ENCODE measurements at places on chromosomes 3 and 15.
A peak's percentile ranks its signal among the peaks of the same experiment; 100 is the strongest.

DNA sequence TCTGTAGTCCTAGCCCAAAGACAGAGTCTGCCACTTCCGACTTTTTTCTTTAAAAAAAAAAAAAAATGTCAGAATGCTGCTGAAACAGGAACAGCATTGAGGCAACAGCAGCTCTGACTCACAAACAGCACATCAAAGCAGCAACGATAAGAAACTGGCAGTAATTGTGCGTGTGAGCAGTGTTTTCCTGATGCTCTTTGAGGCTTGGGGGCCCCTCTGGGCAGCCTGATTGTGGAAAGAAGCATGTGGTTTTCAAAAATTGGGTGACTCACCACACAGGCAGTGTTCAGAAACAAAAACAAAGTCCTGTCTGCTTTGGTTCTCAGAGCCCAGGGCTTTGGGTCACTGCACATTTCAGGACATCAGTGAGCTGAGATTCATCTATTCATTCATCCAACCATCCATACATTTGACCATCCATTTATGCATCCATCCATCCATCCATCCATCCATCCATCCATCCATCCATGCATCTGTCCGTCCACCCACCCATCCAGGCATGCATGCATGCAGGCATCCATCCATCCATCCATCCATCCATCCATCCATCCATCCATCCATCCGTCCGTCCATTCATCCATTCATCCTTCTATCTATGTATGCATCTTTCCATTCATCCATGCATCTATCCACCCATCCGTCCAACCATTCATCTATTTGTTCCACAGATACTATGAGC, 308.4 kb downstream of the RPLP1 start:
- peak; percentile 66 for DNase-seq

- DNase-seq = peak; percentile 25
Measured at GRCh38 chr3:14633819-14634424, 17.6 kb upstream of the CCDC174 start.

DNA sequence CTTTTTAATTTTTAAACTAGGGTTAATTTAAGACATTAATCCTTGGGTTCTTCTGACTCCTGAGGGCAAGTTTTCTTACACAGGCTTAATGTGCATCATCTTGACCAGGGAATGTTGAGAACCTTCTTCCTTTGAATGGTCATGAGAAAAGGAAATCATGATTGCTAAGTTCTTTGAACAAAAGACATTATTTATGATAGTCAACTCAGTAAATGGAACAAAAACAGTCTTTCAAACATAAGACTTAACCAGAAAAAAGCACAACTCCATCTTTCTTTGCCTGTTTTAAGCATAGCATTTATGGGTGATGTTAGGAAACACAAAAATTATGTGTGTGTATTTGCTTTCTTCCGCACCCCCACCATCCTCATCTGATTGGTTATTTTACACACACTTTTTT, 5.4 kb downstream of the TLNRD1 start:
- DNase-seq = no peak

DNA sequence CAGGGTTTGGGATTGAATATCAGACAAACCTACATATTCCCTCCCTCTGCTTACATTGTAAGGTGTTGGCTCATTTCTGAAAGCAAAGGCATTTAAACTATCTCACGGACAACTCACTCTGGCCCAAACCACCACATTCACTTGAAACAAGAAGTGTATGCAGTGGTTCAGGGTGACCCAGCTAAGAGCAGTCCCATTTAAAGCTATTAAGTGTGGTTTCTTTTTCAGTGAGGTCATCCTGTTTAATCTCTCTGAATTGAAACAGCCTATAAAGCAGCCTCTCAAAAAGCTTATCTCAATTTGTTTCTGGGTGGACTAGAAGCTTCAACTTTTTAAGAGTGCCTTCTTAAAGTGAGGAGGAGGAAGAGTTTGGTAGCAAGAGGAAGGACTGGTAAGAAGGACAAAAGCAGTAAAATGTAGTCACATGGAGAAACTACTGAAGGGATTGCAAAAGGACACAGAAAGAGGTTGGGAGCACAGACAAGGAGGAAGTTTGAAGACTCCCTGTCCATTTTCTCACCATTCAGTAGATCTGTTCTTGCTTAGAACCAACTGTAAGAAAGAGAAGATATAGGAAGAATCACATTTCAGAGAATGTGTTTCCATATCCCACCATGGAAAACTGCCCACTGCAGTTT, 151.6 kb downstream of the TMCO5A start:
- DNase-seq = no peak

- no peak for DNase-seq
Measured at GRCh38 chr3:123818921-123819429, 65.2 kb downstream of the MYLK start.

DNA sequence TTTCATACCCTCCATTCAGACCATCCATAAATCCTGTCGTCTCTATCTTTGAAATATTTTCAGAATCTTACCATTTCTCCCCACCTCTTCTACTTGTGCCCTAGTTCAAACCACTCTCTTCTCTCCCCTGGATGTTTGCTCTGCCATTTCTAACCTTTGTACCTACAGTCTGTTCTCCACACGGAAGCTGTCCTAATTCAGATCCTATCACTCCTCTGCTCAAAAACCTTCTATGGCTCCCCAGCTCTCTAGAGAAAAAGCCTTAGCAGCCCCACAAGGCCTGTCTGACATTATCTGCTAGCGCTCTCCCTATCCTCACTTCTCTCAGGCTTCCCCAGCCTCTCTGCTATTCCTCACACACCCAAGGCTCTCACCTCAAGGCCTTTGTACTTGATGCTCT, 4.5 kb upstream of the SEMA5B start:
- DNase-seq = no peak

DNA sequence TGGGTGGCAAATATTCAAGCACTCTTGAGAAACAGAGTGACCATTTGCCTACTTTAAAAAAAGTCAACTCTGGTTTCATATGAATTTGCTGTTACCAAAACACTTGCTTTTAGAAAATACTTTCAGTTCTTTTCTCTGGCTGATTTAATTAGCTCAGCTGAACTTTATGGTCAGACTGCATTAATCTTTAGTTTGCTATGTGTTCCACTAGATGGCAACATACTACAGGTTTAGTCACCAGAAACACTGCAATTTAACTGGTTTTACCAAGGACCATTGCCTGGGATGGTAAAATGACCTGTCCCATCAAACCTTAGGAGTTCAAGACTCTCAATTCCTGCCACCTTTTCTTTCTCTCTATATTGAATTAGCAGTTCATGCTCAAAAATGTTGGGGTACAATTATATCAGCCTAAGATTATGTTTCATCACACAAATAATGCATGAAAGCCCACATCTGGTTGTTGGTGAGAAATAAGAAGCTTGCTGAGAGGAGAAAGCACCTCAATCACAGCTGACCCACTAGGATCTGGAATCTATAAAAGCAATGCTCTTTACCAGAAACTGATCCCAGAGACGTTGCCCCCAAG, 14.2 kb downstream of the EIF4E3 start:
- DNase-seq = no peak

GRCh38 chr3:187044867-187045552, 94.3 kb downstream of the RPL39L start:
- no peak for DNase-seq

DNA sequence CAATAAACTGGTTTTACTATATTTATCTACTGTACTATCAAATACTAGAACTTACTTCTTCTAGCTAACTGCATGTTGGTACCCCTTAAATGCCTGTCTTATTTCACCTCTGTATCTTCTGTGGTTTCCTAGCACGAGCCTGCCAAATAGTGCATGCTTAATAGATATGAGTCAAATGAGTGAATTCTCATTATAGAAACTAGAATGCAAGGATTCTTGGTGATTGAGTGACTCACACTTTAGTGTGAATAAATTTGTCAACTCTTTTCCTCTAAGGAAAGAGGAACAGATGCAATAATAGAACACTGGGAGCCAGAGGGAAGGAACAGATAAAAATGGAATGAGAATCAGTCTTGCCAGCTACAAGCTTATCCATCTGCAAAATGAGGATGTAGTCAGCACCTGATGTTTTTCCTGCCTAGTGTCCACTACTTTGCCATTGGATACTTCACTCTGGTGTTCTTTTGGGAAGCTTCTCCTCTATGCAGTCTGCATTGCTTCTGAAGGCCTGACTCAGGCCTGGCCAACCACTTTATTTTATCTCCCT, 189.1 kb upstream of the CADPS start:
- no peak for DNase-seq

- DNase-seq = no peak
Measured at GRCh38 chr3:100966807-100967206, 26.4 kb downstream of the ABI3BP start.

GRCh38 chr3:177516158-177517011, 319.1 kb upstream of the TBL1XR1 start:
- DNase-seq = no peak

DNA sequence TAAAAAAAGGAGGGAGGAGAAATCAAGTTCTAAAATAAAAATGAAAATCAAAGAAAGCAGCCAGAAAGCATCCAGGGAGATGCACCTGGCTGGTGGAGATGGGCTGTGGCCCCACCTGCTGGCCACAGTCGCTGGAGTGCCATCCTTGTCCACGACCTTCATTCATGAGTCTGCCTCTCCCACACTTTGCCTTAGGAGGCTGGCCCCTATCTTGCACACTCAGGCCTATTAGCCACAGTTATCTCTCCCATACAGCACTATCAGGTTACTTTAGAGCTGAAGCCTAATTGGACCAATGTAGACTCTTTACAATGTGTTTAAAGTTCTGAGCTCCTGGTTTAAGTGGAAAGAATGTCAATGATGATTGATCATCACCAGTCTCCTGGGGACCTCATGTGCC, 392.0 kb upstream of the RORA start:
- DNase-seq = no peak

- DNase-seq = no peak
Measured at GRCh38 chr15:49809894-49810609, 189.2 kb downstream of the DTWD1 start.

- no peak for DNase-seq
Measured at GRCh38 chr3:66762916-66763693, 235.0 kb upstream of the KBTBD8 start.

- DNase-seq = no peak
Measured at GRCh38 chr3:11029948-11030347, 37.4 kb downstream of the SLC6A1 start.

- no peak for DNase-seq
Measured at GRCh38 chr3:180383332-180384020, 218.5 kb upstream of the TTC14 start.

- DNase-seq = no peak
Measured at GRCh38 chr3:9226326-9226725, 23.1 kb downstream of the SRGAP3 start.

DNA sequence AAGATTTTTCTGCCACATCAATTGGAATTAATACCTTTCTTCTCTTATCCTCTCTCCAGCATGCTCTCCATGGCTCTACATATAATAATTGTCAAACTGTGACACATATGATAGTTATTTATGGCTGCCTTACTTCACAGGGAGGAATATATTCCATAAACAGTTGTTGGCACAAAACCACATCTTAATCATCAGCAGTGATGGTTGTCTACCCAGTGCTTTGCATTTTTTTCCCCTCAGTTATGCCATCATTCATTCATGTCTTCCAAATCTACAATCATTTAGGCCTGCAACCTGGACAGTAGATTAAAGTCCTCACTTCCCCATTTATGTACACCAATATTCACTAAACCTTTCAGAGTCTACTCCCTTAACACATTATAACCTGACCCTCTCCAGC, 107.7 kb downstream of the THRB start:
- no peak for DNase-seq

- no peak for DNase-seq
Measured at GRCh38 chr3:187741403-187742350, 3.6 kb downstream of the BCL6 start.

- DNase-seq = no peak
Measured at GRCh38 chr3:29454161-29454611, 173.3 kb downstream of the RBMS3 start.

- no peak for DNase-seq
Measured at GRCh38 chr3:59733041-59733809, 683.4 kb upstream of the CFAP20DC start.

DNA sequence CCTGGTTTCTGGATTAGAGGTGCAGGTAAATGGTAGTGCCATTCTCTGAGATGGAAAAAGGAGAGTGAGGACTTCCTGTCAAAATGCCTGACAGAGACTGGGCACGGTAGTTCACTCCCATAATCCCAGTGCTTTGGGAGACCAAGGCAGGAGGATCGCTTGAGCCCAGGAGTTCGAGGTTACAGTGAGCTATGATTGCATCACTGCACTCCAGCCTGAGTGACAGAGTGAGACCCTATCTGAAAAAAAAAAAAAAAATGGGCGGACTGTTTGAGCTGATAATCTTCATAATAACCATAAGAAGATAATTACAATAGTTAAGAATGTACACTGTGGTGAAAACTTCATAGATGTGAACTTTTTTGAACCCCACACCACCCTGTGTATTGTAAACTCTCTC, 44.2 kb downstream of the HRH1 start:
- no peak for DNase-seq

- DNase-seq = peak; percentile 25
Measured at GRCh38 chr3:16337856-16338540, 73.0 kb downstream of the OXNAD1 start.

DNA sequence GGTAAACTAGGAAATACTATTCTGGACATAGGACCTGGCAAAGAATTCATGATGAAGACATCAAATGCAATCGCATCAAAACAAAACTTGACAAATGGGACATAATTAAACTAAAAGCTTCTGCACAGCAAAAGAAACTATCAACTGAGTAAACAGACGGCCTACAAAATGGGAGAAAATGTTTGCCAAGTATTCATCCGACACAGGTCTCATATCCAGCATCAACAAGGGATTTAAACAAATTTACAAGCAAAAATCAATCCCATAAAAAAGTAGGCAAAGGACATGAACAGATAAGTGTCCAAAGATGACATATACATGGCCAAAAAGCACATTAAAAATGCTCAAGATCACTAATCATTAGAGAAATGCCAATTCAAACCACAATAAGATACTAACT, 1088.9 kb downstream of the NAALADL2 start:
- no peak for DNase-seq

DNA sequence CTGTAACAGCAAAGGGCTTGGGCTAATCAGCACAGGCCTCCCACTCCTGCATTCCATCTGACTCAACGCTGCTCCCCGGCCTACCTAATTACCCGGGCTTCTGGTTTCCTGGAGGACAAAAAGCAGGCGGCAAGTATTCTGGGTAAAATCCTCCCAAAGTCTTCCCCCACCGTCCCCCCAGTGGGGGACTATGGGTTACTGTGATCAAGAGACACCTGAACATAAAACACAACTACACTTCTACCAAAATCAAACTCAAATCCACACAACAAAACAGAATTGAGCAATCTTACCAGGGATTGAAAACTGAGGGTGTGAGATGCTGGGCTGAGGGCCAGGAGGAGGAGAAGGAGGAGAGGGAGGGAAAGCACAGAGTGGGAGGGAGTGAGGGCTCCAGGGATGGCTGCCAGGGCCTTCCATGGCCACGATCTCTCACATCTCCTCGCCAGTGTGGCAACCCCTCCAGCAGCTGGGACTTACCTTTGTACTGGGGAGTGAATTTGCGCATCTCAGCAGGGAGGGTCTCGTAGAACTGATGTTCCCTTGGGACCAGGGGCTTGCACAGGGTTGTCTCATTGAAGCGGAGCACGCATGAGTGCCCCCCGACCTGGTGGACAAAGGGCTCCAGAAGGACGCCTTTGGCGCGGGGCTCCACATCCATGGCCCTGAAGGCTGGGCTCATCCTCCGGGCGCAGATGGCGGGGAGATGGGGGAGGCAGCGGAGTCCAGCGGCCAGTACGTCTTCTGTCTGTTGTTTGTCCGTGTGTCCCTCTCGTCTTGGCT, 9.1 kb upstream of the NCKIPSD start:
- no peak for DNase-seq
